ENCODE measurements at places on chromosomes 4 and X.

DNA sequence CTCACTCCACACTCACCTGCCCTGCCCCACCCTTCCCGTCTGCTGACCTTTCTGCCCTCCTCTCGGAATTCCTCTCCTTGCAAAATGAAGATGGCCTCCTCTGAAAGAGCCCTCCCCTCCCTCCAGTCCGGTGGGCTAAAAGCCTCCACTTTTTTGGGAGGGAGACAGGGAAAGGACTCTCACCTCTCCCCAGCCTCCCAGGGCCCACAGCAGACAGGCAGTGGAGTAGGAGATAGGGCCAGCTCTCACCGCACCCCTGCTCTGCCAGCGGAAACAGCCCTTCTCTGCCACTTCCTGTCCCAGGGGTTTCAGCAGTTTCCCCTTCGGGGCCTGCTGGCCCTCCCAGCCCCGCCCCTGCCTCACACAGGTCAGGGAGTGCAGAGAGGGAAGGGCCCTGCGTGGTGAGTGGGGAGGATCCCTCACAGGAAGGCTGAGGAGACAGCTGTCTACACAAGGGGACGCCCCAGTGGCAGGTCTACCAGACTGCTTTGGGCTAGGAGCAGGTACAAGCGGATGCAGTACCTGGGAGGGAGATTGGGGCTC lies 18.2 kb downstream of the ELF4 start:
- DNase-seq: no peak

GRCh38 chrX:44651358-44651757 lies 108.7 kb upstream of the FUNDC1 start:
- DNase-seq: no peak

DNA sequence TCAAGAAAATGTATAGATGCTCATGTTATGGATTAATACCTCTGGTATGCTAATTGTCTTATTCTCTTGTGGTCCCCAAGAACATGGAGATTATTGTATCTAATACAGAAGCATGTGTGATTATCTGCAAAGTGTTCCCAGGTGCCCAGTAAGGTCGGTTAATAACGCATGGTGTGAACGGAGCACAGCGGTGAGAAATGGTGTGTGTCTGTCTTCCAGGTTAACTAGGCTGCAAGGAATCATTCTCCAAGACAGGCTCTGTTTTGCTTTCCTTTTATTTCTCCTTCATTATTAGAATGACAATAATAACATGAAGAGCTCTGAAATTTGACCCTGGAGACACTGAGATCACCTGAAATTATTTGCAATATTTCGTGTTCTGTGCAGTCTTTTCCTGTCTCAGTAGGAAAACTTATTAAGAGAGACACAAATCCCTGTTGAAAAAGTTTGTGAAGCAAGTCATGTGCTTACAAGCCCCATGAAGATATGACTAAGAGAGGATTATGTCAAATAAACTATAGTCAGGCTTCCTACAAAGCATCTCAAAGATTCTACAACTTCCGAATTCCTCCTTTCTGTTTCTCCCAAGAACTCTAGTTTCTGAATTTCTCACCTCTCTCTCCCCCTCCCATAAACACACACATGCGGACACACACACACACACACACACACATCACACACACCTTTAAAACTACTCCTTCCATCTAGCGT lies 230.9 kb downstream of the HS3ST1 start:
- DNase-seq: no peak

GRCh38 chrX:118216087-118216486 lies 99.5 kb upstream of the KLHL13 start:
- no peak for DNase-seq

- DNase-seq: no peak
Measured at GRCh38 chrX:72269671-72270251, 7.3 kb downstream of the RPS4X start.

DNA sequence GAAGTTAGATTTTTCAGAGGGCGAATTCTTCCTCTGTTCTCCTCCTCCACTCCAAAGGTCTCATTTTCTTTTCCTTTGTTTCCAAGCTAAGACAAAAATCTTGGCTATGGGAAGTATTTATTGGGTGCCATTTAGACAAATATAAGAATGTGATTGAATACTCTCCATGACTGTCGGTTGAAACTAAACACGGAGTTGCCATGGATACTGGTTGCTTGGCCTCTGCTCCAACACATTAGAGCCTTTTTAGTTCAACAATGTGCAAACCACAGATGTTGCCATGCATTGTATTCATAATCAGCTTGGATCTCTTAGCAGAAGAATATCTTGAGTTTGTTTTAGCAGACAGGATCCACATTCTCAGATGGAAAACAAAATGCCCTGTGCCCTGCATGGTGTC lies 366.5 kb upstream of the LCORL start:
- DNase-seq: no peak

GRCh38 chr4:160143574-160143973 lies 1040.7 kb downstream of the RAPGEF2 start:
- DNase-seq: no peak

DNA sequence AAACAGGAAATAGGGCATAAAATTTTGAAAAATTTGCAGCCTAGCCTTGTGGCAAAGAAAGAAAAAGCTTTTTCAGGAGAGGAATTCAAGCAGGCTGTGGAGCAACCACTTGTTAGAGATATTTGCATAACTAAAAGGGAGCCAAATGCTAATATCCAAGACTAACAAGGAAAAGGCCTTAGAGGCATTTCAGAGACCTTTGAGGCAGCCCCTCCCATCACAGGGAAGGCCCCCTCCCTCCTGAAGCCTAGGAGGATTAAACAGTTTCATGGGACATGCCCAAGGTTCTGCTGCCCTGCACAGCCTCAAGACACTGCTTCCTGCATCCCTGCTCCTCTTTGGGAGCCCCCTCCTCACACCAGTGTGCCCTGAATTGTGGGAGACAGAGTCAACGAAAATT lies 275.4 kb upstream of the SFRP2 start:
- no peak for DNase-seq

GRCh38 chr4:159137176-159137575 lies 34.3 kb downstream of the RAPGEF2 start:
- no peak for DNase-seq

DNA sequence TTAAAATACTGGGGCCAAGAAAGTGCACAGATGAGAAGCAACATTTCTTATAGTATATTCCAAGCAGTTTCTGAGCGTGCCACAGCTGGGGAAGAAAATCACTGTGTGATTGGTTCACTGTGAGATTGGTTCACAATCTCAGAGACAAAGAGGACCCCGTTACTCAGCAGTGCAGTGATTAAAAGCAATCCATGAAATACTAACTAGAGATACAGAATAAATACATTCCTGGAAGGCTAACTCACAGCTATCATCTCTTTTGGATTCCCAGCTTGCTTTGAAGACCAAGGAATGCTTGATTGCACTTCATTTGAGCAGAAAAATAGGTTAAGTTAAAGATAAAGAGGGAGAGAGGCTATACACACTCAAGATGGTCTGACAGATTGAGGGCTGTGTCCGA lies 132.1 kb upstream of the RAPGEF2 start:
- no peak for DNase-seq

GRCh38 chrX:143461606-143462005 lies 55.7 kb downstream of the SPANXN3 start:
- no peak for DNase-seq

GRCh38 chrX:44815681-44816080 lies 28.1 kb upstream of the DUSP21 start:
- no peak for DNase-seq

DNA sequence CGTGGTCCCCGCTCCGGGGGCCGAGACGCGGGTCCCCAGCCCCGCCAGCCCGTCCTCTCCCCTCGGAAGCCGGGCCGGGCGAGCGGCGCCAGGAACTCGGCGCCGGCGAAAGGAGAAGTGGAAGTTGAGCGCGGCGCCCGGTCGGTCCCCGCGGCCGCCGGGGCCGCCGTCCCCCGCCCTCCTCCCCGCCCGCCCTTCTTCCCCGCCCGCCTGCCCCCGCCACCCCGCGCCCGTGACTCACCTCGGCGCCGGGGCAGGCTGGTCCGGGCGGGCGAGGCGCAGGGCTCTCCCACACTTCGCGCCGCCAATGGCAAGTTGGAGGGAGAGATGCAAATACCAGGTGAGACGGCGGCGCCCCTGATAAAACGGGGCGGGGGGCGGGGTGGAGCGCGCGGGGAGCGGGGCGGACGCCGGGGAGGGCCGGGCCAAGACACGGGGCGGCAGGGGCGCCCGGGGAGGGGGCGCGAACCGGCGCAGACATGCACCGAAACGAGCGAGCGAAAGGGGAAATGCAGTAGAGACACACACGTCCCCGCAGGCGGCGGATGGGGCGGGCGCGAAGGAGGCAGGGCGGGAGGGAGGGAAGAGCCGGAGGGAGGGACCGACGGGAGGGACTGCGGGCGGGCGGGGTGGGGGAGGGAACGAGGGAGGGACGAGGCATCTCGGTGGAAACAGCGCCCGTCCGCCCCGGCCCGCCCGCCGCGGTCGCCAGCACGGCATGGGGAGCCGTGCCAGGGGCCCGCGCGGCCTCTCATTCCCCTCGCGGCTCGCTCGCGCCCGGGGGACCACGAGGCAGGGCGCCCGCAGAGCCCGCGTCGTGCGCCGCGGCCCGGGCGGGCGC lies at the start of gene ELF4:
TSS of gene ELF4 (minus strand) at position 119 of the 841 bp plus-strand sequence. CDS start 29,167 bp downstream, outside the sequence.
- no peak for DNase-seq

GRCh38 chrX:100868273-100868672 lies 5.9 kb downstream of the NOX1 start:
- no peak for DNase-seq

All from 8988T (cell line).